NCI-H1092 (cell line): ENCODE measurements at places on chromosomes 16 and 17.

DNA sequence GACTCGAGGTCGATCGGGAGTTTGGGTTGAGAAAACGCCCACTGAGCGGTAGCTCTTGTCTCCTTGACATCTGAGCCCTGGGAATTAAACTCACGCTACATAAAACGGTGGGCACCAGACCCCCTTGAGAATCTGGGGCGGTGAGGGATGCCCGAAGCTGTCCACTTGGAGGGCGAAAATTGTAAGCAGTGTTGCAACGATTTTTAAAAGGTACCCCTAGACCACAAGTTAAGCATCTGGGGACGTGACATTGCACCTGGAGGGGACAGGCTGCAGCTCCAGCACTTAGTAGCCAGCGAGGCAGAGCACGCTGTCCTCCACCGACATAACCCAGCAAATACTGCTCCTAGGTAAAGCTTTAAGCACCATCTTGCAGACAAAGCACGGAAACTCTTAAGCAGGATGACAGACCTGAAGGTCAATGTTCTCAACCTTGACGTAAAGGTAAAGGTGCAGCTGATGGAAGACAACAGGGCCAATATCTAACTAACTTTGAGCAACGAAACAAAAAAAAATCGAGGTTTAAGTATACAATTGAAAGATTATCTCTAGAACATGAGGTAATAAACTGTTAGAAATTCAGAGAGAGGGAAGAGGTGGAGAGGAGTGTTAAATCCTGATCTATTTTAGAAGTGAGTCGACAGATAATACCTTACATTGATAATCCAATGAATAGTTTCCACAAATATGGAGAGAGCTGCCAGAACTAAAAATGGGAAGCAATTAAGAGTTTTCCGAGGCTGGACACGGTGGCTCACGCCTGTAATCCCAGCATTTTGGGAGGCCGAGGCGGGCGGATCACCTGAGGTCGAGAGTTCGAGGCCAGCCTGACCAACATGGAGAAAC, 921 bp upstream of the CDR2 start:
- DNase-seq, result peak; percentile 17

DNA sequence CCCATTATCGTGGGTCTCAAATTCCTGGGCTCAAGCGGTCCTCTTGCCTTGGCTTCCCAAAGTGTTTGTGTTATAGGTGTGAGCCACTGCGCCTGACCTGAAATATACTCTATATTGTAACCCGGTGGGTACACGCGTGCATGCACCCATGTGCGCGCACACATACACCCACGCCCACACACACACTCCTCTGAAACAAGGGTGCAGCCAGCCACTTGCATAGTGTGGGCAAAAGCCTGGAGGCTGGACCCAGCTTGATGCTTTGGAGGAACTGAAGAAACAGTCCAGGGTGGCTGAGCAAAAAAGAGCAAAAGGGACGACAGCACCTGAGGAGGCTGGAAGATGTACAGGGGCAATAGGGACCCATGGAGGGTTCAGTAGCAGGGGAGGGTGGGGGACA, 29.9 kb downstream of the NAGPA start:
- no peak for DNase-seq

DNA sequence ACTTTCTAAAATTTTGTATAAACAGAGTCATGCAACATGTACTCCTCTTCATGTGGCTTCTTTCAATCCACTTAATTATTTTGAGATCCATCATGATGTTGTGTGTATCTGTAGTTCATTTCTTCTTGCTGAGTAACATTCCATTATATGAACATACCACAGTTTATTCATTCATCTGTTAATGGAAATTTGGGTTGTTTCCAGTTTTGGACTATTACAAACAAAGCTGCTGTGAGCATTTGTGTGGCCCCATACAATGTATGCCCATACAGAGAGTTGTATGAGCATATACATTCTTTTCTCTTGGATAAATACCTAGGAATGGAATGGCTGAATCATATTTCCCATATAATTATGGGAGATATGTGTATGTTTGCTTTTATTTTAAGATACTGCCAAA, 85.6 kb downstream of the CLEC16A start:
- DNase-seq, result no peak

GRCh38 chr17:58109197-58109596, 26.0 kb downstream of the DYNLL2 start:
- DNase-seq, result no peak

DNA sequence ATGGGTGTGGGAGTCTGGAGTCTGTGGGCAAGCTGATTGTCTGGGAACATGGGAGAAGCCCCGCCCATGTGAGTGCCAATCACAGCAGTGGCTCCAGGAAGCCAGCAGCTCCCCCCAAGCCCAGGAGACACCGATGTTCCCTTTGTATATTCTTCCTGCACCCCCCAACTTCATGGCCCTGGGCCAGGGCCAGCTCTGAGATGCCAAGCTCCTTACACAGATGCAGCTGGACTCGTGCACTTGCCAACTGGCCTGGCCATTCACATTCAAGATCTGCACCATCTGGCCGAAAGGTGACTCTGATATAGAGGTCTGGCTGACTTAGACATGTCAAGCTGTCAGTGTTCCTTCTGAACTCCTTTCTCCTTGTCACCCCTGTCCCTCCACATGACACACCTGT, 50.5 kb downstream of the CACNG5 start:
- DNase-seq, result peak; percentile 56

- no peak for DNase-seq
Measured at GRCh38 chr16:578870-579405, 9.2 kb downstream of the PIGQ start.

DNA sequence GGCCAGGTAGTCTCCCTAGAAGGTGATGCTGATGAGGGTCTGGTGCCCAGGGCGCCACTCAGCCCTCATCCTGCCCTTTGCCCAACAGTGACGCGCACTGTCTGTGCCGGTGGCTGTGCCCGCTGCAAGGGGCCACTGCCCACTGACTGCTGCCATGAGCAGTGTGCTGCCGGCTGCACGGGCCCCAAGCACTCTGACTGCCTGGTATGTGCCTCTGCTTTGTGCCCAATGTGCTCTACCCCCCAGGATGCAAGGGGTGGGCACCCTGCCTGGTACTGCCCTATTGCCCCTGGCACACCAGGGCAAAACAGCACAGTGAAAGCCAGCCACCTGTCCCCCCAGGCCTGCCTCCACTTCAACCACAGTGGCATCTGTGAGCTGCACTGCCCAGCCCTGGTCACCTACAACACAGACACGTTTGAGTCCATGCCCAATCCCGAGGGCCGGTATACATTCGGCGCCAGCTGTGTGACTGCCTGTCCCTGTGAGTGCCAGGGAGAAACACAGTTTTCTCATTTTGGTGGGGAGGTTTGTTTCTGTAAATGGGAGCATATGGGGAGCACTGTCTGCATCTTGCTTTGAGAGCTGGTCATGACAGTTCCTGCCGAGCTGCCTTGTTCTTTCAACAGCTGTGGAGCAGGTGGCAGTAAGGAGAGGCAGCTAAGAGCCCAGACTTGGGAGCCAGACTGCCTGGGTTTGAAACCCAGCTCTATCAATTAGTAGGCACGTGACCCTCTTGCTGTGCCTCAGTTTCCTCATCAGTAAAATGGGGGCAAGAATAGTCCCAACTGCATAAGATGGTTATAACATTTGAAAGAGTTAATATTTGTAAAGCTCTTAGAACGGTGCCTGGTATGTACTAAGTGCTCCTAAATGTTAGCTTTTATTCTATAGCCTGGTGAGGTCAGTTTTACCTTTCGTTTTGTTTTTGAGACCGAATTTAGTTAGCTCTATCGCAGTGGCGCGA, 10.4 kb downstream of the ERBB2 start:
- no peak for DNase-seq

GRCh38 chr16:12532871-12533610, 270.6 kb downstream of the CPPED1 start:
- no peak for DNase-seq

- no peak for DNase-seq
Measured at GRCh38 chr17:30274887-30275286, 16.9 kb downstream of the BLMH start.

DNA sequence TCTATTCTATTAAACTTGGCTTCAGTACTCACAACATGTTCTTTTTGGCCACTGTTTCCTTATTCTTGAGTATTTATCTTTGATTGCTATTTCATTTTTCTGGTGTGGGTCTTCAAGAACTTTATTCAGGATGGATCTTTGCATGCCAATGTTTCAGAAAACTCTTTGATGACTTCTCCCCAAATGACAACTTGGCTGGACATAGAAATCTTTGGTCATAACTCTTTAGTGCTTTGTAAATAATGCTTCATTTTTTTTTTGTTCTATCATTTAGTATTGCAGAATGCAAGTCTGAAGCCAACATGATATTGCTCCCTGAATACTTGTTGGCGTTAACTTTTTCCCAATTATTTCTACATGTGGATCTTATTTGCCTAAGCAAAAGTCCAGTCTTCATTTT, 103.6 kb upstream of the HS3ST2 start:
- DNase-seq, result no peak

- no peak for DNase-seq
Measured at GRCh38 chr17:63437287-63438091, 8.6 kb downstream of the CYB561 start.

- DNase-seq, result no peak
Measured at GRCh38 chr17:50052822-50053653, 2.9 kb upstream of the ITGA3 start.

GRCh38 chr16:13426269-13426668, 493.7 kb upstream of the ERCC4 start:
- DNase-seq, result no peak

- DNase-seq, result peak; percentile 11
Measured at GRCh38 chr17:36931697-36932382, 5.4 kb upstream of the LHX1 start.

DNA sequence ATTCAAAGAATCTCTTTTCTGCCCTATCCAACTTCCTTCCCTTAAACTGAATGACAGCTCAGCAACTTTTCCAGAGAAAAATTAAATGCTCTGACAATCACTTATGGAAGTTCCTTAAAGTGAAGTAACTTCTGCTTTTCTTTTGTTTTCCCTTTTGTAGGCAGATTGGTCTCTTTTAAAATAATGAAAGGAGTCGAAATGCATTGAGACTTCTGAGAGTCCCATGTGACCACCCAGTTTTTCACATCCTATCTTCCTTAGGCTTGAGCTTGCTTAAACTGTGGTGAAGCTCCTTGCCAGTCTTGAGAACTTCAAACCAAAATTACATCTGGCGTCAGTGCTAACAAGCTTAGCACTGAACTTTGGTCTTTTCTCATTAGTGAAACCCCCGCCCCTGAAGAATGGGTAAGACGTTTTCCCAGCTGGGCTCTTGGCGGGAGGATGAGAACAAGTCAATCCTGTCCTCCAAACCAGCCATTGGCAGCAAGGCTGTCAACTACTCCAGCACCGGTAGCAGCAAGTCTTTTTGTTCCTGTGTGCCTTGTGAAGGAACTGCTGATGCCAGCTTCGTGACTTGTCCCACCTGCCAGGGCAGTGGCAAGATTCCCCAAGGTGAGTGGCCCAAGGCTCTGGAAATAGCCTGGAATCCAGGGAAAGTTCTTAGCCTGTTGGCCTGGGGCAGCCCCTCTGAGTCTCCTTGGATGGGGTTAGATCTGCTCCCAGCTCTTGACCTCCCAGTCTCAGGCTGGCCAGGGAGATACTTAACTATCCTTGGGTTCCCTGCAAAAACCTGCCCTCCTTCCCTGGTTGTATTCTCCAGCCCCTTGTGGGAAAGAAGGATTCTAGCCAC, 1.2 kb downstream of the TMEM106A start:
- DNase-seq, result no peak

GRCh38 chr17:81846743-81847689, 12.2 kb upstream of the PPP1R27 start:
- no peak for DNase-seq

DNA sequence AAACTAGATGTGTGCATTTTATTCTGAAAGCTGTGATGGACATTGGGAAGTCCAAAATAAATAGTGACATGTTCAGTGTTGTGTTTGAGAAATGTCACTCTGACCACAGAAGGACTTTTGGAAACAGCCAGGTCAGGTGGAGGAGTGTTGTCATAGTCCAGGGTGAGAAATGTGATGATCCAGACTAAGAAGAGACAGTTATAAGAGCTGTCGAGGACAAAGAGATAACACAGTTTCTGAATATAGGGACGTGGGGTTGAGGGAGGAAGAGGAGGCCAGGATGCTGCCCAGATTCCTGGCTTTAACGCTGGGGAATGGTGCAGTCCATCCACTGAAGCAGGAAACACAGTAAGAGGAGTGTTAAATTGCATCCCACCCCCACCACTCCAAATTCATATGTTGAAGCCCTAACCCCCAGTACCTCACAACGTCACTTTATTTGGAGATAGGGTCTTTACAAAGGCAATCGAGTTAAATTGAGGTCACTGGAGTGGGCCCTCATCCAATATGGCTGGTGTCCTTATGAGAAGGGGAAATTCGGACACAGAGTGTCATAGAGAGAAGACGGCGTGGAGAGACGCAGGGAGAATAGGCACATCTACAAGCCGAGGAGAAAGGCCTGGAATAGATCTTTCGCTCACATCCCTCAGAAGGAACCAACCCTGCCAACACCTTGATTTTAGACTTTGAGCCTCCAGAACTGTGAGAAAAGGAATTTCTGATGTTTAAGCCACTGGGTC, 71.3 kb downstream of the VAT1L start:
- DNase-seq, result no peak

GRCh38 chr16:64089697-64090096, 1032.2 kb downstream of the CDH11 start:
- no peak for DNase-seq

DNA sequence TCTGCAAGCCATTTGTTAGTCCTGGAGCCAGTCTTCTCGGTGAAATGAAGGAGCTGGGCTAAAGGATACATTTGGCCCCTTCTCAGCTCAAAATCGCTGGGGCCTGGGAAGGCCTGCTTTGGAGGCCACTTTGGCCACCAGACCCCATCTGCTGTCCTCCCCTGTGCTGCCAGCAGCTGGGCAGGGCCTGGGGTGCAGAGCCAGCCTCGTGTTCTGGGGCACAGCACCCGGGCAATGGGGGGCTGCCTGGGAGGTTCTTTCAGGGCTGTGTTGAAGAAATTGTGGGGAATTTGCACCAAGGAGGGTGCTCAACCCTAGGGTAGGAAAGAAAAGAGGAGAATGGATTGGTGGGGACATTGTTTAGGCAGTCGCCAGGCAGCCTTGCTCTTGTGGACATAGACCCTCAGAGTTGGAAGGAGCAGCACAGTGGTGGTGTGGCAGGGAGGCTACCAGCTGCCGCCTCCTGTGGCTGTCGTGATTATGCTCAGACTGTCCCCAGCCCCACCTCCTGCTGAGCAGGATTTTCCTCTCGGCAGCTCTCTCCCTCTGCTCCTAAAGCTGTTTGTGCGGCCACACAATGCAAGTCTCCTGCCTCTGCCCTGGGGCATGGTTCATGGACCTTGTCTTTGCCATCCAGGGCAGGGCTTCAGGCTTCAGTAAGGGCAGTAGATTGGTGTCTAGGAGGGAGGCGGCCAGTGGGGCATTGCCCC, 174.8 kb downstream of the NTN1 start:
- no peak for DNase-seq

DNA sequence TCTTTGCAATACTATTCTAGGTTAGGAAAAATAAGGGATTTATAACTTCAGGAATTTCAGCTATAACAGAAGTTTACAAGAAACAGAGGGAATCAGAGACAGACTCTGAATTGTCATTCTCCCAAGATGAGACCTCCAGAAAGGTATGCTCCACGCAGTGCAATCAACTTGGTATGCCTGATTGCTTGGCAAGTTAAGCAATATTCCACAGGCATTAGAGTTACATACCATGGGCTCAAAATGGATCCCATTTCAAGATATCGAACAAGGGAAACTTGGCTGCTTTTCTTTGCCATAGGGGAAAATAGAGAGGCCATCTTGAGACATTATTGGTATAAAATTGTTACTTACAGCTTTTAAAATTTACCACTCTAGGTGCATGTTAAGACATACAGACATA, 615.6 kb upstream of the SOX9 start:
- no peak for DNase-seq
